ENCODE measurements at places on chromosomes 11 and 22. TPM values are rescaled to one million over a fixed set of nuclear protein-coding genes. Genes with fewer than 3 reads are reported as not detected.

GRCh38 chr11:86680716-86681482 is 8.5 kb upstream of the ME3 start:
- ATAC-seq = no peak

- peak; percentile 82 for ATAC-seq
Observed at GRCh38 chr11:123338266-123338800, 91.7 kb upstream of the GRAMD1B start.

GRCh38 chr11:114846416-114846791 is 168.1 kb downstream of the NXPE2 start:
- no peak for ATAC-seq

DNA sequence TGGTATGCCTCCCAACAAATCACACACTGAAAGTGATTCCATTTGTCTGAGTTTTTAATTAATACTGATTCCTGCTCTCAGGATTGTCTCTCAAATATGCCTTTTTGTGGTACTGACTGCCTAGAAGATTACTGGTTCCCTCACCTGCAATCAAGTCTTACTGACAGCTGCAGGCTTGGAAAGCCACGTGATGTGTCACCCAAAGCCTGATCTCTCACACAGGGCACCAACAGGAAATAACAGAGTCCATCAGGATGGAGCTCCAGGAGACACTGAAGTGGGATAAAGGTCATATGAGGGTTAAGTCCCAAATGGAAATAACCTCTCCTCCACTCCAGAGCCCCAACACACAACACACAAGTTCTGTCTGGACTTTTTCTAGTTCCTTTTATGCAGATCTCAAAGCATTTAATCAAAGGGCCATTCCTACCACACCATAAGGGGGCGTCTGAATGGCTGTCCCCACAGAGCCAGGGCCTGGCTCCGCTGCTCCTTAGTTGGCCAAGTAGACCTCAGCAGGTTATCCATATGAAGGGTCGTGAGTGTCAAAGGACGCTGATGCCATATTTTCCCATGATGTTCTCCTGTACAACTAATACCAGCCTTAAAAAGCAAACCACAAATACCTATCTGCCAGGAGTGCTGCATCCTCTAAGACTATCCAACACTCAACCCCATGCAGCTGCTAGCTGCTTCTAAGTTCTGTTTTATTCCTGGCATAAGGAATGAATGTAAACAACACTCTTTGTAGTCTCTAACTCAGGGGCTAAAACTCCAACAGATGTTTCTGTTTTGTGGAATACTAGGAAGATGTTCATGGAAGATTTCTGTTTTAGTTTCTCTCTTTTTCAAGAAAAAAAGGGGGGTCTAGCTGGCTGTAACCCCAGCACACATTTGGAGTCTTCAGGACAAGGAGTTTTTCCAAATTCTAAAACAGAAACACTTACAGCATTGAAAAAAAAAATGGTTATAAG is 13.0 kb downstream of the SCUBE2 start:
- no peak for ATAC-seq

GRCh38 chr11:2128130-2128510 is 11.1 kb downstream of the IGF2 start:
- ATAC-seq = no peak

- no peak for ATAC-seq
Observed at GRCh38 chr11:71338801-71339395, 86.5 kb upstream of the SHANK2 start.

DNA sequence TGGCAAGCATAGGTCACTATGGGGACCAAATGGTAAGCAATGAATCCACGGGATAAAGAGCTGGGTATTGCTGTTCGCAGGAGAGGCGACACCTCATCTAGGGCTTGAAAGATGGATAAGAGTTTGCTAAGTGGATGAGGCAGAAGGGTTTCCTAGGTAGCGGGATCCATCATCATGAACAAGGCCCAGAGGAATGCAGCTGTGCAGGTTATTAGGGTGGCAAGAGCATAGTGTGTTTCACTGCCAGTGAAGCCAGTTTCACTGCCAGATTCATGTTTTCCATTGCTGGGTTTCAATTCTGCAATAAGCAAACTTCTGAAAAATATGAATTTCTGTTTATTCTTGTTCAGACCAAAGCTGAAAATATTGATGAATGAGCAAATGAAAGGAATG is 27.2 kb downstream of the WEE1 start:
- ATAC-seq = peak; percentile 51

- ATAC-seq = peak; percentile 84
Observed at GRCh38 chr11:119262668-119263351, 54.1 kb downstream of the MCAM start.

- no peak for ATAC-seq
Observed at GRCh38 chr11:82790723-82791484, 57.2 kb upstream of the FAM181B start.

GRCh38 chr22:26691377-26691716 is 34.0 kb downstream of the MIAT start:
- ATAC-seq = no peak

GRCh38 chr11:12287374-12288211 is 89.8 kb upstream of the PARVA start:
- ATAC-seq = no peak

Gene PKNOX2
- total RNA-seq = not detected

Gene CCND1
- 3.7 TPM for total RNA-seq

Gene PATE3
- total RNA-seq = not detected

Gene MUC6
- not detected for total RNA-seq

Gene PGGHG
- total RNA-seq = 31.7 TPM

Gene VPREB1
- not detected for total RNA-seq

Gene TRAF6
- 8.7 TPM for total RNA-seq

Gene ACR
- not detected for total RNA-seq

Gene CCDC87
- 0.15 TPM for total RNA-seq

Gene SHANK3
- total RNA-seq = not detected

Measured in activated T-helper 17 cell treated with anti-CD3 and anti-CD28 coated beads, Interleukin-2, amount 50 U/mL, for 72 hours (primary cell).